Muscle of back (tissue), 13 donors: ENCODE measurements at places on chromosomes 5 and 9.
A peak's percentile ranks its signal among the peaks of the same experiment; 100 is the strongest.

DNA sequence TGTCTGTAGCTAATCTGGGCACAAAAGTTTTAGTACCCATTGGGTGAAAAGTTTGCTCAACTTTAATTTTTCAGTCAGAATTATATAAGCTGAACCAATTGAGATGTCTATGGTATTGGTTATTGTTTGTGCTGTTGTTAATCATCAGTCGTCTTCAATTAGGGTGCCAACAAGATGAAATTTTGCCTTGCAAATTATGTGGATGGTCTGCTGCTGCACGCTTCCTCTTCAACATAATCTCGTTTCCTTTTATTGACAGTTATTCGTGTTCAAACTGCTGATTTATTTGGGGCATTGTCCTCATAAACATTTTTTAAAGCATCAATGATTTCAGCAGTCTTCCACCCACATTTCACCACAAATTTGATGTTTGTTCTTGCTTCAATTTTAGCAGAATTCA lies 194.0 kb downstream of the HTR1A start:
- DNase-seq = no peak

DNA sequence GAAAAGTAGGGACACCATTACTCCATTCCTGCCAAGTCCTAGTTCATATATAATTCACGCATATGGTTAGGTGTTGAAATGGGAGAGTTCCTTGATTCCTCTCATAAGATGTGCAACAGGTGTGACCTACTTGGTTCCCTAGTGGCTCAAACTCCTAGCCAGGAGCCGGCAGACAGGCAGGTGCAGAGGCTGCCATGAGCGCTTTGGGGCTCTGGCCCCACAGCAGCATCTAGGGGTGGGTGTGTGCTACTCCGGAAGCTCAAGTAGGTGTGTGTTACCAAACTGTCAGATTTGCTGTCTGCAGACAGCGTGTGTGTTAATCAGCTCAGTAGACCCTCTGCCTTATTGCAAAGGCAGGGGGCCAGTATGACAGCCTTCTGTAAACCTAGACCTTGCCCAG lies 1652.4 kb upstream of the ACO1 start:
- no peak for DNase-seq

GRCh38 chr5:112142769-112143270 lies 276.3 kb downstream of the EPB41L4A start:
- DNase-seq = no peak

- no peak for DNase-seq
Observed at GRCh38 chr5:42919600-42919999, 107.9 kb upstream of the SELENOP start.

- no peak for DNase-seq
Observed at GRCh38 chr5:5638211-5638610, 215.7 kb downstream of the ICE1 start.

- no peak for DNase-seq
Observed at GRCh38 chr5:83029912-83030311, 47.3 kb downstream of the TMEM167A start.

- DNase-seq = no peak
Observed at GRCh38 chr5:82221020-82221419, 57.1 kb downstream of the RPS23 start.

GRCh38 chr5:166024970-166025369 lies 2266.5 kb upstream of the WWC1 start:
- no peak for DNase-seq

DNA sequence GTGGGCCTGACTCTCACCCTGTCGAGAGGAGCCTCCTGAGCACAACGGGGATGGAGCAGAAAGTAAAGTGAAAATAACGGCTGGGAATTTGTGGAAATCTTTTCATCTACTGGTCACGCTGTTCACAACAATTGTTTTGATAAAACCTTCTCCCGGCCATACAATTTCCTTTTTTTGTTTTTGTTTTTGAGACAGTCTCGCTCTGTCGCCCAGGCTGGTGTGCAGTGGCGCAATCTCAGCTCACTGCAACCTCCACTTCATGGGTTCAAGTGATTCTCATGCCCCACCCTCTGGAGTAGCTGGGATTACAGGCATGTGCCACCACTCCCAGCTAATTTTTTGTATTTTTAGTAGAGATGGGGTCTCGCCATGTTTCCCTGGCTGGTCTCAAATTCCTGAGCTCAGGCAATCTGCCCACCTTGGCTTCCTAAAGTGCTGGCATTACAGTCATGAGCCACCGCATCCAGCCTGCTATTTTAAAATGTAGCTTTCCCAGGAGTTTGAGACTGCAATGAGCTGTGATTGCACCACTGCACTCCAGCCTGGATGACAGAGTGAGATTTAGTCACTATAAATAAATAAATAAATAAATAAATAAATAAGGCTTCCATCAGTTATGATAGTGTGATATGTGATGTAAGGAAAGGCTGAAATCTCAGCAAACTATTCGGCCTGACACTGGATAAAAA lies 73.5 kb upstream of the PTGER4 start:
- no peak for DNase-seq

DNA sequence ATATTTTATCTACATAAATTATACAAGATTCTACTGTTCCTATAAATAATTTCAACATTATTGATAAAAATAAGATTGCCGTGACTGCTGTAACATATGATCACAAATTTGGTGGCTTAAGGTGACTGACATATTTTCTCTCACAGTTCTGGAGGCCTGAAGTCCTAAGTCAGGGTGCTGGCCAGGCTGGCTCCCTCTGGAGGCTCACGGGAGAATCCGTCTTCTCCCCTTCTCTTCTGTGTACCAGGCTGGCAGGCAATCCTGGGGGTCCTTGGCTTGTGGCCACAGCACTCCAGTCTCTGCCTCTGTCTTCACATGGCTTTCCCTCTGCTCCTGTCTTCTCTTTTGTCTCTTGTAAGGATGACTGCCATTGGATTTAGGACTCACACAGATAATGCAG lies 31.7 kb upstream of the IRX2 start:
- no peak for DNase-seq

GRCh38 chr5:146081556-146081955 lies 23.8 kb downstream of the PLAC8L1 start:
- DNase-seq = peak; percentile 41

DNA sequence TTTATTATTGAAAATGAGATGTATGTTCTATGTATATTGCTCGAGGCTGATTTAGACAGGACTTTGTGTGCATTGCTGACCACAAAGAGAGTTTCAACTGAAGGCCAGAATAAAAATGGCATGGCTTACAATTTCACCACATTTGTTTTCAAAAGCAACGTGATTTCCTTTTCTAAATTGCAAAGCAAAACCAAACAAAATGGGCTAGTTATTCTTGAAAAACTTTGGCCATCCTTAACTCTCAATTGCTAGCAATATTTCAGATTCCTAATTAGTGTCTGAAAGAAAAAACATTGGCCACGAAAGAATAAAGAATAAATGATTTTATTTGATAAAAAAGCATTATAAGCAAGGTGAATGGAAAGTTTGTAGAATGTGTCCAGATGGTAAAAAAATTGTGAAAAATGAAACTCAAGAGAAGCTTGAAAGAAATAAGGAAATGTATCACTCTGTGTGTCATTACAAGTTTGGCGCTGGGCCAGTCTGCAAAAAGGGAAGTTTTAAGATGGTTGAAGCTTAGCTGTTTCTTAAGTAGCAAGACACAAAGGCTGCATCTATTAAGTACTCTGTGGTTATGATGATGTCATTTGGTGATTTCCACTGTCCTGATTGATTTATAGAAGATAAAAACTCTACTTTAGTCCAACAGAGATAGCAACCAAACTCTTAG lies 89.2 kb upstream of the PRLR start:
- peak; percentile 62 for DNase-seq

DNA sequence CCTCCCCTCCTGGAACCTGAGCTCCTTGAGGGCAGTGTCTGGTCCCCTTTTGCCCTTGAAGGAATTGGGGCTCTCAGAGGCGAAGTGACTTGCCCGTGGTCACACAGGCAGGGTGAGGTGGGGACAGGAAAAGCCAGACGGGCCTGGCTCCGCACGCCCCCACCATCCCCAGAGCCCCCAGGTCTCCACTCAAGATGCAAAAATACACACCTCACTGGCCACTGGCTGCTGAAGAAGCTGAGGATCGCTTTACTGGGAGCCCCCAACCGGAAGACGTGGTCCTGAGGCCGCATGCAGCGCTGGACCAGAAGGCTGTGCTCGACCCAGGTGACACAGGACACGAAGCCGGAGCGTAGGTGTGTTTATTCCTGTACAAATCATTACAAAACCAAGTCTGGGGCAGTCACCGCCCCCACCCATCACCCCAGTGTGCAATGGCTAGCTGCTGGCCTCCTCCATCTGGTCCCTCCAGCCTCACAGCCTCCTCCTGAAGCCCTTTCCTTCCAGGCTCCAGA lies 7.6 kb upstream of the AK1 start:
- no peak for DNase-seq

DNA sequence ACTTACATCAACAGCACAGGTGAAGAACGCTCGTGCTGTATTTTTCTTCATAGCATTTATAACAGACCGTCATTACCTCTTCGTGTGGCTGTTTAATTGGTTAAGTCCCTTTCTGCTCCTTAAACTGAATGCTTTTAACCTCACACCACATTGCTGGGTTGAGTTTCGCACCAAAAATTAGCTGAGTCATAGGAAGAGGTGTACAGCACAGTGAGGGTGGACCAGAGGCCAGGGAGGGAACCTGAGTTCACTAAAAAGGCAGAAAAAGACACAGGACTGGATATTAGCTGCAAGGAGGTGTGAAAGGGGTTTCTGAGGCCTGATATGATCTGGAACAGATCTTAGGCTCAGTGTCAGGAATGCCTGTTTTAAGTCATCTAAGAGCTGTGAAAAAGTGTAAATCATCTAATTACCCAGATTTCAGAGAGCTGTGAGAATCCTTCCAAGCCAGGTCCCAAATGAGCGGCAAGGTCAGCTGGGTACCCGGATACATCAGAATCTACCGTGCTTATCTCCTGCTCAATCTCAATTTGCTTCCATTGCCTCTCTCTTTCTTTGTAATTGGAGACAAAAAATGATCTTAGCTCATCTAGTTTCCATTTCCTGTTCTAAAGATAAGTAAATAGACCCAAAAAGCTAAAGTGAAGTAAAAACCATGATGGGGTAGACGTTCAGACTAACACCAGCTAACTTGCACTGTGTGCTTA lies 7.1 kb upstream of the CFAP90 start:
- DNase-seq = no peak

GRCh38 chr5:69074664-69075521 lies 18.9 kb upstream of the SLC30A5 start:
- DNase-seq = no peak

DNA sequence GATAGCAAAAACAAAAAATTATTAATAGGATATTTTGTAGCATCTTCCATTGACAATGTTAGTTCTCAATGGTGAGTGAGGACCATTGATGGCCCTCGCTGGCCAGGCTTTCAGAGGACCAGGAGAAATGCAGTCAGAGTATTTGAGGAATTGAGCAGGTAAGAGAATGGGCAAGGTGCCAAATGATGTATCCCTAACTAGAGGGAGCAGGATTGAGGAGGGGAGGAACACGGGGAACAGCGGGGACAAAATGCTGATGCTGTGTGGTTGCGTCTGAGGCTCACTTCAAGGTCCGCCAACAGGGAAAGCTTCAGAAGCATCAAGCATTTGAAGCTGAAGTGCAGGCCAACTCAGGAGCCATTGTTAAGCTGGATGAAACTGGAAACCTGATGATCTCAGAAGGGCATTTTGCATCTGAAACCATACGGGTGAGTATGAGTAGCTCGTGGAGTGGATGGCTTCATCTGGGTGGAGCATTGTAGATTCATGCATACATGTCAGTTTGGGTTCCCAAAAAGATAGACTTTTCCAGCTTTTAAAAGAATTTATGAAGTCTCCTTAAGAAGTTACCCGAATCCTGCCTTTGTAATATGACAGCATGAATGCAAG lies 16.2 kb downstream of the SPTAN1 start:
- no peak for DNase-seq

DNA sequence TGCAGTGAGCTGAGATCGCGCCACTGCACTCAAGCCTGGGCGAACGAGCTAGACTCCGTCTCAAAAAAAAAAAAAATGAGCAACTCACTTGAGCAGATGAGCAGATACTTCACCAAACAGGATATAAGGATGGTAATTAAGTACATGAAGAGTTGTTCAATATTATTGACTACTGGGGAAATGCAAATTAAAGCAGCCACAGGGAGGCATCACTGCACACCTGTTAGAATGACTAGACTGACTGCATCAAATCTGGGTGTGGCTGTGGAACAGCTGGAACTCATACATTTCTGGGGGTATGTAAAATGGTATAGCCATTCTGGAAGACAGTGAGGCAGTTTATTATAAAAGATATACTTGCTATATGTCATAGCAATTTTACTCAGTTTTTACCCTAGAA lies 93.0 kb downstream of the WNK2 start:
- DNase-seq = no peak

- no peak for DNase-seq
Observed at GRCh38 chr5:119597728-119598298, 31.5 kb upstream of the FAM170A start.

DNA sequence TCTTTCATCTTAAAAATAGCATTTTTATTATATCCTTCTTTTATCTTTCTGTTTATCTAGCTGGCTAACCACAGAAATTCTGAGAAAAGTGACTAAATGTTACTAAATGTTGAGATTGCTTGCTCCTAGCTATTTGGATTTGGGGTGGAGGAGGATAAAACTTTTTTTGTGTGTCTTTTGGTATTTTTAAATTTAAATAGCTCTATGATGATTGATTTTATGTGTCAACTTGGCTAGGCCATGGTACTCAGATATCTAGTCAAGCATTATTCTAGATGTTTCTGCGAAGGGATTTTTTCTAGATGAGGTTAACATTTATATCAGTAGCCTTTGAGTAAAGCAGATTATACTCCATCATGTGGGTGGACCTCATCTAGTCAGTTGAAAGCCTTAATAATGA lies 75.0 kb downstream of the GCNT1 start:
- peak; percentile 50 for DNase-seq

GRCh38 chr9:137116027-137116507 lies 1.5 kb upstream of the DPP7 start:
- DNase-seq = no peak

DNA sequence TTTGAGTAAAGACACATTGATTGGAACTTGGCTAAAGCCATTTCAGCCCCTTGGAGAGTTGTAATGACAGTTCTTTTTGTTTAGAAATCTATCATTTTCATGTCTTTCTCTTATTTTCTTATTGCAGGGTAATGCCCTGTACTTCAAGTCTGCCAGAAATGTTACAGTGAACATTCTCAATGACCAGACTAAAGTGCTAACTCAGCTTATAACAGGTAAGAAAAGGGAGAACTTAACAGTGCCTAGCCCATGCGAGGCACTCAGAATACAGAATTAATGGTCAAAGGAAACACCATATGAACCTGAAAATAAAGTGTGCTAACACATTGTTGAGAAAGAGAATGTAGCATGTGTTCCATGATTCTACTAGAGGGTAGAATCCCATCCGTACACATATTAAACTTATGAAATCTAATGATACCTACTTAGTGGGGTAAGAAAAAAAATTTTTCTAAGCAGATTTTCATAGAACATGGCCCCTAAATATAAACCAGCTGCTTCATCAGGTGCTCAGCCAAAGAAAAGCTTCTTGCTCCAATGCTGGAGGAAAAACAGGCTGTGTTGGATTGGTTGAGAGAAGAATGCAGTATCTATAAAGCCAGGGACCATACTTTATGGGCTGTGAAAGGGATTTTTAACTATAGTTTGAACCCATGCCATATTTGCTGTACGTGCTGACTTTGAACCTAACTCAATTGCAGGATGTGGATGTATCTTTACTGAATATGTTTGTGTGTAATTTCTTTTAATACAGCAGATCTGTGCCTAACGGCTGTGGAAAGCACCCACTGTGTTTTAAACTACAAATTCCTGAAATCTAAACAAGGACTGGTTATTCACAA lies 260.8 kb upstream of the PPP1R2B start:
- peak; percentile 40 for DNase-seq

- no peak for DNase-seq
Observed at GRCh38 chr9:129607027-129607387, 13.9 kb downstream of the C9orf50 start.
